ENCODE measurements at places on chromosomes 3 and 15. TPM values are rescaled to one million over a fixed set of nuclear protein-coding genes. Genes with fewer than 3 reads are reported as not detected.

The CKMT1A gene
- not detected for total RNA-seq

The TIGIT gene
- 0.60 TPM for total RNA-seq

The CASR gene
- not detected for total RNA-seq

The SLC22A14 gene
- total RNA-seq = not detected

The LRRC49 gene
- total RNA-seq = 10.0 TPM

The UROC1 gene
- total RNA-seq = not detected

The NTRK3 gene
- total RNA-seq = 85.0 TPM

The HRG gene
- not detected for total RNA-seq

- no peak for DNase-seq
Observed at GRCh38 chr15:41925086-41925608, 31.3 kb upstream of the SPTBN5 start.

DNA sequence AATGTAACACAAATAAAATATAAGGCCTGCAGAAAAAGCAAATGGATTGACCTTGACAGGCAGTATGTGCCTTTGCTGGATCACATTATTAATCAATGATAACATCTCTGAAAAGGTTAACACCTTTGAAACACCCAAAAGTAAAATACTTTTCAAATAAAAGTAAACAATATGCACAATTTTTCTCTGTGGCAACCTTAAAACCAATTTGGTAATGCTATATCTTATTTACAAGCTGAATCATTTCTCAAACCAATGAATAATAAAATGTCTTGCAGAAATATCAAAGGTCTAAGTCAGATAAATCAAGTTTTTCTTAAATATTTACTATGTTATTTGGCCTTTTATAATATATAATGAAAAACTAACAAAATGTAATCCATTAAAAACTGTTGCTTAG lies 1018.7 kb downstream of the ROBO1 start:
- DNase-seq = no peak

- no peak for DNase-seq
Observed at GRCh38 chr3:57383838-57384237, 91.4 kb upstream of the ASB14 start.

GRCh38 chr3:115623044-115623868 lies at the start of gene GAP43:
TSS of gene GAP43 (plus strand) at chr3:115623510. CDS start at chr3:115623690, 180 bp downstream.
- DNase-seq = peak; percentile 4

DNA sequence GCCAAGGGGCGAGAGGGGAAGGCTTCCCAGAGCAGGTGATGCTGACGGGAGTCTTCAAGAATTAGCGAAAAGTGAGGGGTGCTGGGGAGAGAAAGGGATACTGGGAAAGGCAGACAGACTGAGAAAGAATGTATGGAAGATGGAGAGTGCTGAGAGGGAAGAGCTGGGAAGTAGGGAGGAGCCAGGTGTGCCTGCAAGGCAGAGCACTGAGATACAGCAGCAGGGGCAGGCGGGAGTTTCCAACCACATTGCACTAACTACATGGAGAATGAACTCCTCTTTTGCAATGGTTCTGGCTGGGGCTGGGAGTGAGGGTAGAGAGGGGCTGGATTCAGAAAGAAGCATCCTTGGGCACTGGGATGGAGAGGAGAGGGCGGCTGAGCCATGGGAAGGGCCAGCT lies 16.0 kb upstream of the CRABP1 start:
- DNase-seq = no peak

DNA sequence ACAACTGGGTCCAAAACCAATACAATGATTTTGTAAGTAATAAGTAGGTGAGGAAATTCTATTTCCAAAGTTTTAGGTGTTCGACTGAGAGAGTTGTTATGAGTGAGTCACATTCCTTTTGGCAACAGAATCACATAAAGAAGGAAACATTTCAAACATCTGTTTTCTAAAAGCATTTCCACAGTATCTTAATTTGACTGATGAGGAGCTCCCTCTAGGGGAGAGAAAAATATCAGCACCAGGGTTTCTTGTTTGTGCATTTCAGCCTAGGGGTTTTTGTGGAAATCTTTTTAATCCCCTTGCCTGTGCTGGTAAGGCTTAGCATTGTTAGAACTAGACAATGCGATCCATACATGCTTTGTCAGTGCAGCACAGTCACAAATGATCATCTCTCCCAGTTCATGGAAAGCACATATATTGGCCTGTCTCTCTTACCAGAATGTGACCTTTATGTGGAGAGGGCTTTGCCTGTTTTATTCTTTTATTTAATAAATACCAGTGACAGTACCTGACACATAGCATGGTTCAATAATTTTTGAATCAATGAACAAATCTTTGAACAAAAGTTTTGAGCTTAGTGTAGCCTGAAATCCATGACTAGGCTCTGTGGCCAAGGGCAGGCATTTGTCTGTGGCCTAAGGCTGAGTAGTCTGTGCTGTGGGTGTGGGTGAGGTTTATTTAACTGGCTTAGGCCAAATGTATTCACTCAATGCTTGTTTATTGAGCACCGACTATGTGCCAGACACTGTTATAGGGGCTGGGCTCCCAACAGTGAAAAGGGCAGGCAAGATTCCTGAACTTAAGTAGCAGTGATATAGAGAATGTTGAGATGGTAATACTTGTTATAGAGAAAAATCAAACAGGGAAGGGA lies 21.1 kb upstream of the IQCF6 start:
- DNase-seq = peak; percentile 80

DNA sequence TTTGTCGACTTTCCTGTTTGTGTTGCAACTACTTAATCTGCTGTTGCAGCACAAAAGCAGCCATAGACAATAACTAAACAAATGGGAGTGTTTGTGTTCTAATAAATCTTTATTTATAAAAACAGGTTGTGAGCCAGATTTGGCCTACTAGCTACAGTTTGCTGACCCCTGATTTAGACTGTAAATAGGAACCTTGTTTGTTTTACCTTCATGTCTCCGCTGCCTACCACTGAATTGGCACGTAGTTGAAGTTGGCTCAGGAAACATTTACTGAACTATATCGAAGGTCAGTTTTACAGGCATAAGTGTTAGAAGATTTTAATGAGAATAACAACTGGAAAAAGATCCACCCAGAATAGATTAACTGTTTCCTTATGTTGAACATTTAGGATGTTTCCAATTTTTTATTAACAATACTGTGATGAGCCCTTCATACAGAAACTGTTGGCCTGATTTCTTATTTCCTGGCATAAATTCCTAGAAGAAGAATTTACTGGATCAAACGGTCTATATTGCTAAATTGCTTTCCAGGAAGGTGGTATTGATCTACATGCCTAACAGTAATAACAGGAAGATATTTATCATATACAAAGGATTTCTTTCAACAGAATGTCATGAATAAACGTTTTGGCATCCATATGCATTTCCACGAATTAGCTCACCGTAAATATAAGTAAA lies 156.2 kb upstream of the NR2E3 start:
- DNase-seq = no peak

GRCh38 chr3:157310329-157311052 lies 126.2 kb upstream of the PTX3 start:
- DNase-seq = no peak

GRCh38 chr3:139312959-139313358 lies 30.9 kb upstream of the MRPS22 start:
- no peak for DNase-seq

DNA sequence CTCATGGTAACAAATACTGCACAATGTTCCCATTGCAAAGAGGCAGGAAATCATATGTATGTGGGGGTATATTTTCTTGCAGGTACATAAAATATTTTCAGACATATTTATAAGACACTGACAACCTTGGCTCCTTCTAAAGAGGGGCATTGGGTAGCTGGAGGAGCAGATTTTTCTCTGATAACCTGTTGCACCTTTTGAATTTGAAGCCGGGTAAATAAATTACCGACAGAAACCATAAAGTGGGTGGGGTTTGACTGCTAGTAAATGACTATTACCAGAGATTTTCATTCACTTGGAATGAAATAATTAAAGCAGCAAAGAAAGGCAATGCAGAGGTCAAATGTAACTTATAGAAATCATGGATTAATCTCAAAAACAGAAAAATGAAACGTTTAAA lies 19.2 kb downstream of the LHFPL4 start:
- DNase-seq = no peak

GRCh38 chr3:110973263-110973895 lies 98.2 kb upstream of the NECTIN3 start:
- no peak for DNase-seq

- DNase-seq = no peak
Observed at GRCh38 chr15:88448991-88449461, 18.2 kb downstream of the MRPL46 start.

DNA sequence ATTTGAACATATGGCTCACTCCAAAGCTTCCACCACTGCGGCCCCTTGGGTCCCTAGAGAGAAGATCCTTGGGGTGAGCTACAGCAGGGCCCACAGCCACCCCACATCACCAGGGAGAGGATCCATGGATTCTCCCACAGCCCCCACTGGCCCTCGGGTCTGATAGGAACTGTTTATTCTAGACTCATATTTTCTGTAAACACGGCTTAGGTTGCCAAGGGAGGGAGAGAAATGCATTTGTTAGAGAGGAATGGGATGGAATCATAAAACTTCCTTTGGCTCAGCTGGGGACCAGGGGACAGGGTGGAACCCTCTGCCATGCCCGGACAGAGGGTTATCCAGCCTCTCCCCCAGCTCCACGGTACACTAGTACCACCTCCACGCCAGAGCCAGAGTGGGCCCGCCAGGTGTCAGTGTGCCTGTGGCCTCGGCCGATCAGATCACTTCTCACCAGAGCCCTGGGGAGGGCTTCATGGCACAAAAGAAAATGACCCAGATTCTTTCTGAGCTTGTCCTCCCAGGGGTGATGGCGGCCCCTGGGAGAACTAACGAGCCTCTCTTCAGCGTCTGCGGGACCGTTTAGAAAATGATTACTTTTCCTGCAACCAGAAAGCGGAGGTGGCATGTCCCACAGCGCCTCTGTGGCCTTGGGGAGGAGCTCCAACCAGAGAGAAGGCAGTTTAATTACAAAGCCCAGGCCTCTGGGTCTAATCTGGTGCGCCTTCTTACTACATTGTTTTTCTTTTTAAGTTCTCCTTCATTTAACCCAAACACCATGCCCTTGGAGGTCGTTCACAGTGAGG lies 33.7 kb downstream of the ADCY5 start:
- no peak for DNase-seq

DNA sequence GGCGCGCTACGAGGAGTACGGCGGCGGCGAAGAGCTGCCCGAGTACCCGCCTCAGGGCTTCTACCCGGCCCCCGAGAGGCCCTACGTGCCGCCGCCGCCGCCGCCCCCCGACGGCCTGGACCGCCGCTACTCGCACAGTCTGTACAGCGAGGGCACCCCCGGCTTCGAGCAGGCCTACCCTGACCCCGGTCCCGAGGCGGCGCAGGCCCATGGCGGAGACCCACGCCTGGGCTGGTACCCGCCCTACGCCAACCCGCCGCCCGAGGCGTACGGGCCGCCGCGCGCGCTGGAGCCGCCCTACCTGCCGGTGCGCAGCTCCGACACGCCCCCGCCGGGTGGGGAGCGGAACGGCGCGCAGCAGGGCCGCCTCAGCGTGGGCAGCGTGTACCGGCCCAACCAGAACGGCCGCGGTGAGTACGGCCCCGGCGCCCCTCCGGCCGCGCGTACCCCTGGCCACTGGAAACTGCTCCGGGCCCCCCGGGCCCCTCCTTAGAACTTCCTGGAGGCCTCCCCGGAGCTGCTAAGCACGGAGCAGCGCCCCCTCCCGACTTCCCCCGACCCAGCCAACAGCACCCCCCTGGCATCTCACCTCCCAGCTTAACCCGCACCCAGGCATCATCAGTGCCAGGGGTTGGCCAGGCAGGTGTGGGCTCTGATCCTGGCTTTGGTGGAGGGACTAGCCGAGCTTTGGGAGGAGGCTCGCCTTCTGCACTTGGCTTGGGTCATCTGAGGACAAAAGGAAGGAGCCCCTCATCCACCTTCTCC lies 1.4 kb downstream of the LOXL1 start:
- no peak for DNase-seq

GRCh38 chr3:37701734-37702433 lies 159.8 kb upstream of the CTDSPL start:
- DNase-seq = no peak

DNA sequence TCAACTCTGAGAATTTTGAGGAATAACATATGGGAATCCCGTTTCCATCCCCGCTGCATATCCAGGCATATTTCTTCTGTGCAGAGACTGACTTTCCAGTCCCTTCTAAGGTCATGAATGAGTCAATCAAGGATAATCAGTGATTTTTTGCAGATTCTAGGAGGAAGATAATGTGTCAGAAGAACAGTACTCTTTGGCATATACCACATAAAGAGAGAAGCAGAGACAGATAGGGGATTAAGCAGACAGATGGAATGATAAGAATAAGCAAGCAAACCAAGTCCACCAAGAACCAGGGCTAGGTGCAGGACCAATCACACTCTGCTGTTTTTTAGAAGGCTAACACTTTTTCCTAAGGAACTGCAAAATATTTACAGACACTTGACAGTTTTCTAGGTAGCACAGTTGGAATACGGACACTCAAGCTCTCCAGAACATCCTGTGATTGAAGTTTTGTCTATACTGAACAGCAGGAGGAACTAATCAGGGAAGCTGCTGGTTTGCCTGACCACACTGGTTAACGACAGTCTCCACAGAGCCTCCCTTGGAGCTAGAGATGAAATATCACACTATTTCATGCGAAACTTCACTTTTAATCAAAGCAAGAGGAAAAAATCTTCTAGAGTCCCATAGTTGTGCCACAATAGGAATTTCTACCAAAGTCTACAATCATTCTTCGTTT lies 450.0 kb upstream of the KCNMB2 start:
- DNase-seq = no peak

DNA sequence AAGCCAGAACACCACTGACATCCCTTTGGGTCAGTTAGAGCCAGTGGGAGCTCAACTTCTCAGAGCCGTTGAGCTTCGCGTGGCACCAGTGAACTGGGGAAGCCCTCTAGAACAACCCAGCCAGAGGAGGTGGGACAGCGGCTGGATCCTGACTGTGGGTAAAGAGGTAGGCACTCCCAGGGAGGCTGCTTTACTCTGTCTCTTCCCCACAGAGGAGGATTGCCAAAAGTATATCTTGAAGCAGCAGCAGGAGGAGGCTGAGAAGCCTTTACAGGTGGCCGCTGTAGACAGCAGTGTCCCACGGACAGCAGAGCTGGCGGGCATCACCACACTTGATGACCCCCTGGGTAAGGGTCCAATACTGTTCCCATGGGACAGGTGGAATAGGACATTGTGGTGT lies 1.2 kb downstream of the MYD88 start:
- no peak for DNase-seq

DNA sequence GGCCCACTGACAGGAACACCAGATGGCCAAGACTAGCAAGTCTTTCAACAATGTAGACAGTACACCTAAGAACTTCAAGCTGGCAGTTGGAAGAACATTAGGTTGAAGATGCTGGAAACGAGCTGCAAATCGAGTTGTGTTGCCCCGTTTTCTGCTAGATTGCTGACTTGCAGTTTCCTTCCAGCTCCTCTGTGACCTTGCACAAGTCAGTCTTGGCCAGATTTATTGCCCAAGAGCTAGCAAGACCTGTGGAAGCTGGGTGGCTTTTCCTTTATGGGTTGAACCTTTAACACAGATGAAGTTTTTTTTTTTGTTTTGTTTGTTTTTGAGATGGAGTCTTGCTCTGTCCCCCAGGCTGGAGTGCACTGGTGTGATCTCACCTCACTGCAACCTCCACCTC lies 2.9 kb upstream of the RBM6 start:
- no peak for DNase-seq

GRCh38 chr15:26971271-26972018 lies 464 bp downstream of the GABRG3 start:
- DNase-seq = no peak

GRCh38 chr3:195154793-195155535 lies 116.0 kb downstream of the XXYLT1 start:
- DNase-seq = peak; percentile 76

Measured in tibial nerve (tissue), 4 donors.